Activated naive CD4-positive, alpha-beta T cell treated with anti-CD3 and anti-CD28 coated beads, Interleukin-2, amount 50 U/mL, for 16 hours (primary cell): ENCODE measurements at places on chromosomes 3 and 15.

DNA sequence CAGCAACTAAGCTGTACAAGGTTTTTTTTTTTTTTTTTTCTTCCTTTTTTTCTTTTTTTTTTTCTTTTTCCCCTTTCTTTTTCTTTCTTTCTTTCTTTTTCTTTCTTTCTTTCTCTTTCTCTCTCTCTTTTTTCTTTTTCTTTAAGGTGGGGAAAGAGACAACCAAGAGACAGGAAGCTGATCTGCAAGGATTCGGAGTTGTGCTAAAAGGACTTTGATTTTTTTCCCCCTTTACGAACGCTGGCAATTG is 148 bp downstream of the RBMS3 start:
- DNase-seq: no peak

DNA sequence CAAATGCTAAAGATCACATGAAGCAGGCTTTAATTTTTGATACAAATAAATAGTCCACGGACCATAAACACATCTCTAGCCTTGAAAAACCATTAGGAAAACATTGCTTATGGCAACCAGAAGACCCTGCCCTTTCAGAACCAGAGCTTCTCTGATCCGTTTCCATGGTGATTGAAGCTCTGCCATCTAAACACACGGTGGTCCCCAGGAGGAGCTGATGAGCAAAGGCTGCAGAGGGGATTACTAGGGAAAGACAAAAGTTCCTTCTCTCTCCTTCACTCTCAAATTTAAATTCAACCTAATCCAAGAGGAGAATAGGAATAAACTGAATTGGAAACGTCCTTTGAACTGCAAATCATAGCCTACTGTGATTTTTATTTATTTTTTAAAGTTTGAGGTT is 122.0 kb upstream of the ATP10A start:
- no peak for DNase-seq

- no peak for DNase-seq
Observed at GRCh38 chr3:50698269-50698668, 23.5 kb downstream of the DOCK3 start.

DNA sequence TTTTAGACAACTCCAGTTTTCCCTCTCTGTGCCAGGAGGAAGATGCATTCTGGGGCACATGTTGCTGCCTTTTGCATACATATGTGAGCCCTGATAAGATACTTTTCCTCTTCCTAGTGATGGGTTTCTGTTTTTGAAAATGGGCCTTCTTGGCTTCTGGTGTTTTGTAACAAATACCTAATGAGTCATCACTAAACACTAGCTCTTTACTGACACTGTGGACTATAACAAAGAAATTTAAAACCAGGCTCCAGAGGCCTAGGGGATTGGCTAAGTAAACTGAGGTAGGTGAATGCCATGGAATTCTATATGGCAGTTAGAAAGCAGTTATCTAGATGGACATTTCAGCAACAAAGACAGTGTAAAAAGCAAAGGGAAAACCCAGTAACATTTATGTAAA is 93.4 kb upstream of the NR2E3 start:
- DNase-seq: no peak

- DNase-seq: no peak
Observed at GRCh38 chr15:35271371-35272043, 186.4 kb upstream of the NANOGP8 start.

DNA sequence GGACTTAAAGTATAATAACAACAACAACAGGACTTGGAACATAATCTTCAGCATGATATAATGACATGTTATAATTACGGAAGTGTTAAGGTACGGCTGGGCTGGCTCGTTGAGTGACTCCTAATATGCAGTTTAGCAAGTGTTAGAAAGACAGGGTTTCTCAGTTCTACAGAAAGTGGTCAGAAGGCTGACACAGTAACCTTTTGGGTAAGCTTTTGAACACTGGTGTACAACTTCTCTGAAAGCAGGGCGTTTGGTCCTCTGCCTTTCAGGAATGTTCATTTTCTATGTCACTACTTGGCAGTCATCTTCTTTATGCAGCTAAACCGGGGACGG is 133.3 kb upstream of the SLC2A2 start:
- DNase-seq: no peak

GRCh38 chr3:142019794-142020320 is 129.5 kb downstream of the TFDP2 start:
- DNase-seq: no peak

DNA sequence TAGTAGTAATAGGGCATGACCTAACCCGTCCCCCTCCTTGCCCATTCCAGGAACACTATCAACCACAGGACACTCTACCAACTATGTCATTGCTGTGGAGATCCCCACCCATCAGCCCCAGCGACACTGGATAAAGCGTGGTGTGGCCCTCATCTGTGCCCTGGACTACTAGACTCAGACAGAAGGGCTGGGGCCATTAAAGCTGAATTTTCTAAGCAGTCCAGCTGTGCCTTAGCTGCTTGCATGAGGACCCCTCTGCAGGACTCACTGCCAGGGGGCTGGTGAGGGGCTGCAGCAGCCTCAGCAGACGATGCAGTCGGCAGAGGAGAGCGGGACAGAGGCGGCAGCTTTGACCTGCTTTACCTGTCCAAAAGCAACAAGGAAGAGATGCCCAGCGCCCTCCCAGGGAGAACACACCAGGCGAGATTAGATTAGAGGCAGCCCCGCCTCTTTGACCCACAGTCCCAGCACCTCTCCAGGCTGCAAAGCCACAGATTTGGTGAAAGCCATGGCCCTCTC is 44.6 kb downstream of the SEMA3G start:
- DNase-seq: no peak

- DNase-seq: no peak
Observed at GRCh38 chr3:52769786-52770455, 819 bp downstream of the NEK4 start.

- no peak for DNase-seq
Observed at GRCh38 chr3:146813496-146813895, 208.3 kb upstream of the PLSCR5 start.

DNA sequence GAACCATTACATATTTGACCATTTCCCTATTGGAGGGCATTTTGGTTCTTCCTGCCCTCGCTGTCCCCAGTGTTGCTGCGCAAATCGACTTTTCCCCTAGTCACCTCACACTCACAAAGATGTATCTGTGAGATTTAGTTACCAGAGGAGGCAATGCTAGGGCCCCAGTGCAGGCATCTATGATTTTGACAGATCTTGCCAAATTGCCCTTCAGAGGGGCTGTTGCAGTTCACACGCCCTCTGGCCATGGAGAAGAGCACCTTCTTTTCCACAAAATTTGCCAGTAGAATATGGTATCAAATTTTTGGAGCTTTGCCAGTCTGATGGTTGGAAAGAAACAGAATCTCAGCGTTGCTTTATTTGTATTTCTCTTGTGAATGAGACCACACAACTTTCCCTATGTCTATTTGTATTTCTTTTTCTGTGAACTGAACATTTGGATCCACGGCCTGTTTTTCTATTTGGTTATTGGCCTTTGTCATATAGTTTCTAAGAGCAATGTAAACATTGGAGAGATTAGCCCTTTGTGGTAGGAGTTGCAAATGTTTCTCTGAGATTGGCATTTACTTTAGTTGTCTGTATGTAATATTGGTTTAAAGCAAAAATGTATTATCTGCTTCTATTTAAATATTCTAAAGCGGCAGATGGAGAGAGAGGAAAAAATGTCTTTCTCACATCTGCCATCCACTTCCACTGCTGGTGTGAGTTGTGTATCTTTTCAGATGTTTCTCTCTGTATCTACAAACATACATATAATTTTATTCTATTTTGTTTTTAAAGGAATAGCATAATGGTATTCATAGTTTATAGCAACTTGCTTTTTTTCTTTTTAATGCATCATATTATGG is 66.1 kb downstream of the DNASE1L3 start:
- DNase-seq: no peak

GRCh38 chr3:61848885-61849284 is 287.5 kb downstream of the PTPRG start:
- no peak for DNase-seq

DNA sequence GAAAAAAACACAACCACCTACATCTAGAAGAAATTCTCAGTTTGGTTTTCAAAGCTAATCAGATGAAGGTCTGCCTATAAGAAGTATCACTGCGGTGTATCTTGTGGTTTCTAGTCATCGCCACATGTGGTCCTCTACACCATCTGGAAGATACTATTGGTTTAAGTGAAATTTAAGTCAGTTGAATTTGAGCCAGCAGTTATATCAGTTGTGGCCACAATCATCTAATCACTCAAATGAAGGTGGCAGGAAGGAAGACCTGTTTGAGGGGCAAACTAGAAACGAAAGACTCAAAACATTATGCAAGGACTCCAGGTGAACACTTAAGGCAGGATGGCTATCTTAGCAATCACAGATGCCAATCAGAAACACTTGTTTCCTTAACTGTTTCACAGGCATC is 48.7 kb downstream of the ETV5 start:
- DNase-seq: no peak

GRCh38 chr15:65377976-65378366 is at the start of gene IGDCC3:
Gene IGDCC3, minus strand, starts transcription at chr15:65378002. Its CDS starts 214 bp downstream, at chr15:65377788.
- DNase-seq: no peak

DNA sequence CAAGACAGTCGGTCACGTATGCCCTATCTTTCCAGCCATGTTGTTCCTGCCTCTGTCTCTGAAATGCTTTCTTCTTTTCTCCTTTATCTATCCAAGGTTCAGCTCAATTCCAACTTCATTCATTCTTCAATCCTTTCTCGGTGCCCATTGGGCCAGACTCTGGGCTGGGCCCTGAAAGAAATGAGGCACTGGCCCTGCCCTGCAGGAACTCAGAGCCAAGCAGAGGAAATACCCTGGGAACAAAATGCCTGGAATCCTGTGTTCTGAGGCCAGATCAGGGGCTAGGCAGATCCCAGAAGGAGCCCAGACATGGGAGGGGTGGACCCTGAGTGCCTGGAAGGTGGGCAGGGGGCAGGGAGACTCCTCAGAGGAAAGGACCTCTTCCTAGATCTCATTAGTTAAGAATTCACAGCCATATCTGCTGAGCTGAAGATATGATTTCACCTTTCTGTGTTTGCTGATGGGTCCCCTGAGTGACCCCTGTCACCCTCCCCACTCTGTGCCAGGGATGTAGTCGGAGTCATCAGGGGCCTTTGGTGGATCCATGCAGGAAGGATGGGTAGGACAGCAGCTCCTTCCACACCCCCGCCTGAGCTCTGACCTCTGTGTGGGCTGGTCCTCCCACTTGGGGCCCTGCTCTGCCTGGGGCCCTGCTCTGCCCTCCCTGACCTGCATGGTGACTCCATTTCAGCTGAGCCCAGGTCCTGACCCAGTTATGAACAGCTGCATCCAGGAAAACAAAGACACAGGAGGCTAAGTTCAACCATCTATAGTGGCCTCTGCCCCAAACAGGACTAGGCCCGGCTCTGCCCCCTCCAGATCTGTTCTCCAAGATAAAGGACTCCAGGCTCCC is 5.3 kb upstream of the DAPK2 start:
- DNase-seq: no peak

DNA sequence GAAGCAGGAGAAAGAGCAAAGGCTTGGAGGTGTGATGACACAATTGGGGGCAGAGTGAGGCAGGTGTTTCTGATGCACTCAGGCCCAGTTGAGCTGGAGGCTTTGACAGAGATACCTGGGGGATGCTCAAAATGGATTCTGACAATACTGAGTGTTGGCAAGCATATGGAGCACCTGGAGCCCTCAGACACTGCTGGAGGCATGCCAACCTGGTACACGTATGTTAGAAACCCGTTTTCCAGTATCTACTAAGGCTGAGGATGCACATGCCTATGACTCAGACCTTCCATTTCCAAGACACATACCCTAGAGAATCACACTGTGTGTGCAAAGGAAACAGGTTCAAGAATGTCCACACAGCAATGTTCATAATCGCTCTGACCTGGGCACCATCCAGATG is 58.7 kb downstream of the WNT7A start:
- DNase-seq: no peak

GRCh38 chr3:119849126-119849525 is 67.2 kb downstream of the NR1I2 start:
- DNase-seq: no peak

DNA sequence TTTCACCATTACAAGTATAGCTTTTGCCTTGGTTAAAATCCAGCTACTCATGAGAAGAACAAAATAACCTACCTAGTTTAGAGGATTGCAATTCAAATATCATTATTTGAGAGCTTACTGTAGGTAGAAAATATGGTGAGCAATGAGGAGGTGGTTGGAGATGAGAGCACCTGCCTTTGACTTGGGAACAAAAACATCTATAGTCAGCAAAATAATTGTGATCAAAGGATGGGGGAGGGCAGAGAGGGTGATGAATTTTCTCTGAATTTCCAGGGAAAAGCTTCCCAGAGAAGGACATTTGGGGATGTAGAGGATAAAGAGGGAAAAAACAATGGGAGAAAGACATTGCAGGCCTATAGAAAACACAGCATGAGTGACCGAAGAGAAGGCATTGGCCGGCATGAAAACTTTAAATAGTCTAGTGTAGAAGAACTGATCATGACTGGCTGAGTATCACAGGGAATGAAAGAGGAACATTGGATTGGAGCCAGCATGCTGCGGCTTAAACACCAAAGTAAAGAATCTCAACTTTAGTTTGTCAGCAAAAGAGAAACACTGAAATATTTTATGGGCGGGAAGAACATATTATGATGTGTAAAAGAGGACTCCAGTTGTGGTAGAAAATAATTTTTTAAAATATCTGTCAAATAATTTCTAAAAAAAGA is 581.3 kb downstream of the UNC13C start:
- DNase-seq: no peak

GRCh38 chr3:71240034-71240433 is 343.5 kb downstream of the FOXP1 start:
- DNase-seq: no peak

DNA sequence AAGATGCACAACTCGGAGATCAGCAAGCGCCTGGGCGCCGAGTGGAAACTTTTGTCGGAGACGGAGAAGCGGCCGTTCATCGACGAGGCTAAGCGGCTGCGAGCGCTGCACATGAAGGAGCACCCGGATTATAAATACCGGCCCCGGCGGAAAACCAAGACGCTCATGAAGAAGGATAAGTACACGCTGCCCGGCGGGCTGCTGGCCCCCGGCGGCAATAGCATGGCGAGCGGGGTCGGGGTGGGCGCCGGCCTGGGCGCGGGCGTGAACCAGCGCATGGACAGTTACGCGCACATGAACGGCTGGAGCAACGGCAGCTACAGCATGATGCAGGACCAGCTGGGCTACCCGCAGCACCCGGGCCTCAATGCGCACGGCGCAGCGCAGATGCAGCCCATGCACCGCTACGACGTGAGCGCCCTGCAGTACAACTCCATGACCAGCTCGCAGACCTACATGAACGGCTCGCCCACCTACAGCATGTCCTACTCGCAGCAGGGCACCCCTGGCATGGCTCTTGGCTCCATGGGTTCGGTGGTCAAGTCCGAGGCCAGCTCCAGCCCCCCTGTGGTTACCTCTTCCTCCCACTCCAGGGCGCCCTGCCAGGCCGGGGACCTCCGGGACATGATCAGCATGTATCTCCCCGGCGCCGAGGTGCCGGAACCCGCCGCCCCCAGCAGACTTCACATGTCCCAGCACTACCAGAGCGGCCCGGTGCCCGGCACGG is 991 bp downstream of the SOX2 start:
- DNase-seq: no peak
